ENCODE measurements at places on chromosomes 16 and 17.

- DNase-seq: peak; percentile 74
Measured at GRCh38 chr17:64146418-64147109, 16.6 kb upstream of the ERN1 start.

GRCh38 chr17:50458701-50459676, 9.7 kb downstream of the CHAD start:
- DNase-seq: peak; percentile 39

GRCh38 chr17:48970865-48971687, 2.7 kb upstream of the GIP start:
- DNase-seq: peak; percentile 74

DNA sequence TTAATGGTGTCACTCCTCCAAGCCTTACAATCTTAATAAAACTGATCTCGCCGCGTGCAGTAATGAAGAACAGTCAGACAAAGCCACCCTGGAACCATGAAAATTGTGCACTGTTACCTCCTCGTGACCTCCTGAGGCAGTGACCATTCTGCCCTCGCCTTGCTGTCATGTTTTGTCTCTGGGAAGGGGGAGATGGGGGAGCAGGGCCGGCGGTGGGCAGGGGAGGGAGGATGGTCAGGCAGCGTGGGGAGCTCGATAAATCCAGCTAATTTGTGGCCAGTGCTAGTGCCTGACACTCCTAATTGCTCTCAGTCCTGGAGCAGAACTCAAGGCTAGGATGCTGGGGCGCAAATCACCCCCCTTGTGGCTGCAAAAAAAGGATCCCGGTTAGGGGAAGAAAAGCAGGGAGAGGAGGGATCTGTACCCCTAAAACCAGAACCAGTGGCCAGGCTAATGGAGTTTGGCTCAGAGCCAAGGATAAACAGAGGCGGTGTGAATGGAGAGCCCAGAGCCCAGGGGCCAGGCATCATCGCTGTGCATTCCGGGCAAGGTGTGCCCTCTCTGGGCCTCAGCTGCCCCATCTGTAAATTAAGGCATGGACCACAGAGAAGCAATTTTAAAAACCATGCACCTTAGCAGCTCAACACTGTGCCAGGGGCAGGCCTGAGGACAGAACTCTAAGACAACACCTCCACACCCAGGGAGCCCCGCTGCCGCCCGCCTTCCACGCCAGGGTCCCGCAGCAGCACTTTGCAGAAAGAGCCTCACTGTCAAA, 113.3 kb downstream of the ZNF423 start:
- no peak for DNase-seq

DNA sequence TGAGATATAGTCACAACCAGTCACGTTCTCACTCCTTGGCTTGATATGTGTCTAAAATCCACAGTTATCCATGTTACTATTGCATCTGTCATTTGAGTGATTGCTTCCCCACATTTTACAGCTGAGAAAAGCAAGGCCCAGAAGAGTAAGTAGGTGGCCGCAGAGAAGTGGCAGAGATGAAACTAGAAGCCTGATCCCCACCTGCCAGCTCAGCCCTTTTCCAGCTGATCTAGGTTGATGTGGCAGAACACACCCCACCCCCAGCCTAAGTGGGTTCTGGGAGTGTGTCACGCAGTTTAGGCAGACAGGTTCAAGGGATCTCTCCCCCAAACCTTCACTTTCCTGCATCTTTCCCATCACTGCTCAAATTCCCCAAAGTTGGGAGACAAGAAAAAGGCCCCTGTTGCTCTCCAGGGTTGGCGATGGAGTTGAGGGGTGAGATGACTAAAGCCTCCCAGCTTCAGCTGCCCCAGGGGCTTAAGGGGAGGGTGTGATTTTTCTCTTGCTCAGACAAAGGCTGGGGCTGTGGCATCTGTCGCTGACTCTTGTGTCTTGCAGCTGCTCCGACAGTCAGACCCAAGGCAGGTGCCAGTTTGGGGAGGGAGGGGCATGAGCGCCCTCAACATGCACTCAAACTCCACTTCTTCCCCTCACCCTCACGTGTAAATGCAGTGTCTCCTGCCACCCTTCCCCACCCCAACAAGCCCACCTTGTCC, 48.9 kb upstream of the LHX1 start:
- DNase-seq: no peak

- DNase-seq: no peak
Measured at GRCh38 chr16:49089533-49089932, 192.1 kb downstream of the CBLN1 start.

GRCh38 chr16:78045865-78046581, 23.7 kb downstream of the CLEC3A start:
- DNase-seq: peak; percentile 96

DNA sequence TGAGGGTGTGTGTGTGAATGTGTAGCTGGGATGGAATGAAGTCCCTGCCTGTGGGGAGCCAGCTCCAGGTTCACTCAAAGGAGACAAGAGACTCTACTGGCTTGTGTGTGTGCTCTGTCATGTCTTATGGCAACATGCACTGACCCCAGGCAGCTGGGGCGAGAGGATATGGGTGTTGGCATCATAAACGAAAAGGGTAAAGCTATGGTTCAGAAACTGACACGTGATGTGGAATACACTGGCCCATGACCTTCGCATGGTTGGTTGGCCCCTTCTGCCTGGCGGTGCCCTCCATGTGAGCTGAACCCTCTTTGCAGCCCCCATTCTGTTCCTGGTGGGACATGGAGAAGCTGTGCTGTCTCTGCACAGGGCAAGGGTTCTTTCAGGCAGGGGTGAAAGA, 21.9 kb downstream of the ZNF750 start:
- DNase-seq: no peak

DNA sequence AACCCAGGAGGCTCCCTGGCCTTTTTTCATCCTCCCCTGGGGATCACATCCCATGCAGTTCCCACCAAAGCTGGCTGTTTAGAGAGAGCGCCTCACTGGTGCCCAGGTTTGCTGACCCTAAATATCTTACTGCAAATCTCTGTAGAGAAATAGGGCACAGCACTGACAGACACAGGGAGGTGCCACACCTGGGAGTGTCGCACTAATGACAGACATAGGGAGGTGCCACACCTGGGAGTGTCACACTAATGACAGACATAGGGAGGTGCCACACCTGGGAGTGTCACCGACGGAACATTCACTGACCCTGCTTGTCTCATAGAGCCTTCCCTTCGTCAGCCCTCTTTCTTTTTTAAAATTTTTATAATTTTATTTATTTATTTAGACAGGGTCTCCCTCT, 25.6 kb downstream of the UNK start:
- DNase-seq: no peak

GRCh38 chr16:17723531-17724134, 252.9 kb upstream of the XYLT1 start:
- DNase-seq: no peak

DNA sequence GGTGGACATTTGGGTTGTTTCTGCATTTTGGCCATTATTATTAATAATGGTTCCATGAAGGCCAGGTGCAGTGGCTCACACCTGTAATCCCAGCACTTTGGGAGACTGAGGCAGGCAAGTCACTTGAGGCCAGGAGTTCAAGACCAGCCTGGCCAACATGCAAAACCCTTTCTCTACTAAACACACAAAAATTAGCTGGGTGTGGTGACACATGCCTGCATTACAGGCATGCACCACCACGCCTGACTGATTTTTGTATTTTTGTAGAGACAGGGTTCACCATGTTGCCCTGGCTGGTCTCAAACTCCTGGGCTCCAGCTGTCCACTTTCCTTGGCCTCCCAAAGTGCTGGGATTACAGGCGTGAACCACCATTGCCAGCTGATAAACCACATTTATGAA, 58.5 kb downstream of the TNFRSF13B start:
- DNase-seq: no peak

GRCh38 chr17:42386777-42387657, 1.2 kb downstream of the STAT3 start:
- no peak for DNase-seq

DNA sequence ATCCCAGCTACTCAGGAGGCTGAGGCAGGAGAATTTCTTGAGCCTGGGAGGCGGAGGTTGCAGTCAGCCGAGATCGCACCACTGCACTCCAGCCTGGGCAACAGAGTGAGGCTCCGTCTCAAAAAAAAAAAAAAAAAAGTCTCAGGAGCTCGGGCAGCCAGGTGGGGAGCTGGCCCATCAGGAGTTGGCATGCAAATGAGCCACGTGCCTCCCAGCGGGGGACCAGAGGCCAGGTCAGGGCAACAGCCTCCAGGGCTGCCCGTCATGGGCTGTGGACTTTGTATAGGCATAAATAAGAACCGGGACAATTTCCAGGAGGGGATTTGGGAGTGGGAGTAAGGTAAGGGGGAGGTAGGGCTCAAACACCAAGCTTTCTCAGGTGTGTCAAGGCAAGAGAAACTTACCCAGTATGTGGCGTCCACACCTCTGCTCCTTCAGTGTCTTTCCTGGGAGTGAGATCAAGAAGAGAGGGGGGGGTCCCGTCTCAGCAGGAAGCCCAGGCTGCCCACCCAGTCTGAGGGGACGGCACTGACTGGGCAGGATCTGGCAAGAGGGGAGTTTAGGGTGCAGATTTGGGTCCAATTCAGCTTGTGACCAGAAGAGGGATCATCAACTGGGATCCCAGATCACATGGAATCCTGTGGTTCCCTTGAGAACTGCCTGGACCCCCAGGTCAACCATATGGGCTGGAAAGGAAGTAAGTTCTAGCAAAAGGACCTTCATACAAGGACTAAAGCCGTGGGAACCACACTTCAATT, 22.3 kb upstream of the G6PC1 start:
- DNase-seq: peak; percentile 75

DNA sequence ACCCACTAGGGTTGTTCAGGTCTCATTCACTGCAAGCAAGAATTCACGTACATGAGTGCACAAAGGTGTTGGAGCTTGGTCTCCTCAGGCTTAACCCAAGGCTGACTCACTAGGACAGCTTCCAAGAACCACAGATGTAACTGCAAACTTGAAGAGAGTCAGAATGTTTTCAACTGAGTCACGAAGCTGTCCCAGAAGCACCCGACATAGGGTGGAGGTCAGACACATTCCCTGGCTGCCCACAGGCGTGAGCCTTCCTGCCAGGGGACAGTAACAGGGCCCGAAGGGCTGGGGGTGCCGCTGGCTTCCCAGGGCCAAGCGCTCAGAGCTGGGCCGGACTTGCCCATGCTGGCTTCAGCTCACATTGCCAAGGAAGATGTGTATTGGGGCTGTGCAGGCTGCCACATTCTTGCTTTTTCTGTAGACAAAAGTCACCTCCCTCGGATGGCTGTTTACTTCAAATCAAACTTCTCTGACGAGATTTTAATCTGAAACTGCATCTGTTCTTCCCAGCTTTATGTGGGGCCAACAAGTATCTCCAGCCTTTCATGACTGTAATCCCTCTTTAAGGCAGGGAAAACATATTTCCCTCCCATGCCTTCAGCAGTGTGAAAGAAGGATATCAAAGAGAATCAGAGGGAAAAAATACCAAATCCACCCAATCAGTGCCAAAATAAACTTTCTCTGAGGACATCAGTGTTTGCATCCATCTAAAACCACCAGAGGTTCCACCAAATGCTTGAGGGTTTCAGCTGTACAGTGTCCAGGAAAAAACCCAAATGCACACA, 14.3 kb downstream of the CMTM3 start:
- DNase-seq: no peak

GRCh38 chr16:51666821-51667220, 515.8 kb upstream of the SALL1 start:
- no peak for DNase-seq

DNA sequence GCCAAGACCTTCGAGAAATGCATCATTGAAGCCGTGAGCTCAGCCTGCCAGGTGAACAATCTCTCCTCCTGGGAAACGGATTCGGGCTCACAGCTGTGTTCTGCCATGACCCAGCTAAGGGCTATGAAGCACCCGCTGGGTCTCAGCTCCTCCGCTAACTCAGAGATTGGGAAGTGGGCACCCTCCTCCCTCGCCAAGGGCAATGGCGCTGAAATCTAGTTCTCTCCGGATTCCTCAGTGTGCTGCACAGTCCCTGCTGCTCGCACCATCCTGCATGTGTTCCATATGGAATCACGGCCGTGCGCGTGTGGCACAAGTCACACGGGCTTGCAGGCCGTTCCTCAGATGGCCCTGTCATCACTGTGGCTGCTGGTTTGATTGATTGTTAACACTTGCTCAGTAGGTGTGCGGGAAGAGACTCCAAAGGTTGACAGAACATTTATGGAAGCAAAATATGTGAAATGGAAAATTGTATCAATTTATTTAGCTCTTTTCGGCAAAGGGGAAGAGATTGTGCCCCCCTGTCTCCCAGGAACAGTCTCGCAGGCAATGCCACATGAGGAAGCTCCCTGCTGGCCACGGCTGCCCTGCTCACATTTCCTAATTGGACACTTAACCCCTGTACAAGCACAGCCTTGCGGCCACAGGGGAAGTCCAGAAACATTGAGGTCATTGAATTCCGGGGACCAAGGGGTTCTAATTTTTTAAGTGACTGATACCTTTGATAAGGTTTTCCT, 58.8 kb downstream of the RNF213 start:
- DNase-seq: peak; percentile 38

DNA sequence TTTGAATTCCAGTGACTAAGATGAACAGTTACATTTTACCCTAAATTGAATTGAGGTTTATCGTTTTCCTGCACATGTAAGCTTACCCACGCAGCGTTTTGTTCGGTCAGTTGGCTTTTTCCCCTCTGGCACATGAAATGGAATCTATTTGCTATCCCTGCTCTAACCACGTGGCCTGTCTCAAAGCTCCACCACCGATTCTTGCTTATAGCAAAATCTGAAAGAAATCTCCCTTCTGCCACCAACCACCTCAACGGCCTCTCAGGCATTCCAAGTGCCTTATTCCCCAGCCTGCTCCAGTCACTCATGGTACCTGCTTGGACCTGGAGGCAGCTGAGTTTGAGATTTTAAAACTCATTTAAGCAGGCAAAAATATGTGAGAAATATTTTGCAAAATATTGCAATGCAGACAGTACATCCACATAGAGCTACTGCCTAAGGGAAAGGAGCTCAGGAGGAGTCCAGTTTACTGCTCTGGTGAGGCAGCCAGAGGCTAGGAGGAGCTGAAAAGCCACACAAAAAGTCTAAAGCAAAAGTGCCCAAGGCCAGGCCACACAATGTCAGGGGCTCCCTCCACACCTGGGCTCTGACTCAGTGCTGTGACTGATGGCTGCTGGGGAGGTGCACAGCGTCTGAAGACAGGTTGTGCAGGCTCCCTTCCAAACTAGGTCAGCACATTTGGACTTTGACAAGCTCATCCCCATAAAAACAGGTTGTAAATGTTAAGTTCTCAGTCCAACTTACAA, 26.4 kb downstream of the ARHGAP17 start:
- no peak for DNase-seq

DNA sequence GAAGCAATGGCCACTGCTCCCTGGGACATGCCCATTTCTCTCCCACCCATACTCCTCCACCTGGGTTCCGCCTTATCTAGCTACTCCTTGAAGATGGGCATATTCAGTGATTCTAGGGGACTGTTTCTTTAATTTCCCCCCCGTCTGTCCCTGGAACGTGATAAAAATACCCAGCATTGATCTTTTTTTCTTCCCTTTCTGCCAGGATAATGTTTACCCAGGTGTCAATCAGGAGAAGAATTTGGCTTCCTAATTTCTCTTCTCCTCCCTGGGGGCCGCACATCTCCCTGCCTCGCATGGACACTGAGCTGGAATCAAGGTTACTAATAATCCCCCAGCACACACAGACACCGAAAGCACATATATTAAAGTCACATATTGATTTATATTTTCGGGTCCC, 35.2 kb downstream of the DCAKD start:
- DNase-seq: no peak

- DNase-seq: no peak
Measured at GRCh38 chr17:8755590-8756255, 2.6 kb downstream of the SPDYE4 start.

GRCh38 chr16:89401641-89402445, 88.5 kb downstream of the ANKRD11 start:
- no peak for DNase-seq

GRCh38 chr17:49880291-49881053, 32.6 kb upstream of the TAC4 start:
- DNase-seq: peak; percentile 97

GRCh38 chr17:47733674-47734410, 806 bp downstream of the TBX21 start:
- DNase-seq: peak; percentile 56

Data from ecto neural progenitor cell (in vitro differentiated cells).